ENCODE measurements at places on chromosomes 16 and 17.

- DNase-seq: no peak
These were observed 1427.3 kb downstream of the CDH8 start for GRCh38 chr16:60608971-60609370.

DNA sequence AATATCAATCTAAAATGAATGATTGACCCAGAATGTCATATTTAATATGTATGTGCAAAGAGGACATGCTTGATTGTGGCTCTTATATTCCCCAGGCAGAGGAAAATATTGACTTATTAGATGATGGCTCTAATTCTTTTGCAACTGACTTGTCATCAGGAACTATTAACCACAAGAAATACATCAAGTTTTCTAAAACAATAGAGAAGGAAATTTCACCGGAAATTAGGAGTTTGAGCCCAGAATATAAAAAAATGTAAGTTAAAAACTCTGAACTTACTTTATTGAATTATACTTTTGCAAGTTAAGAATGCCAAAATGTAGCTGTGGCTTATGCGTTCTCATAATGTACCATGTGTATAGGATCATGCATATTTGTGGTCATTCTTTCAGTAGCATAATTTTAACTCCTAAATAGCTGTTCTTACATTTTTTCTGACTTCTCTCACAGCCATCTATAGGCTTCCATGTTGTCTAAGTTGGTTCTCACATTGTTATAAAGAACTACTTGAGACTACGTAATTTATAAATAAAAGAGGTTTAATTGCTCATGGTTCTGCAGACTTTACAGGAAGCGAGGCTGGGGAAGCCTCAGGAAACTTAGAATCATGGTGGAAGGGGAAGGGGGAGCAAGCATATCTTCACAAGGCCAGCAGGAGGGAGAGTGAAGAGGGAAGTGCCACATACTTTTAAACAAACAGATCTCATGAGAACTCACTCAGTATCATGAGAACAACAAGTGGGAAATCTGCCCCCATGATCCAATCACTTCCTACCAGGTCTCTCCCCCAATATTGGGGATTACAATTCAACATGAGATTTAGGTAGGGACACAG is 11.6 kb downstream of the EFCAB13 start:
- DNase-seq: no peak

GRCh38 chr16:86725401-86725800 is 147.1 kb downstream of the FOXL1 start:
- DNase-seq: no peak

GRCh38 chr16:86121374-86122010 is 222.5 kb downstream of the IRF8 start:
- no peak for DNase-seq

- DNase-seq: no peak
These were observed 58.2 kb downstream of the MAF start for GRCh38 chr16:79542237-79542774.

DNA sequence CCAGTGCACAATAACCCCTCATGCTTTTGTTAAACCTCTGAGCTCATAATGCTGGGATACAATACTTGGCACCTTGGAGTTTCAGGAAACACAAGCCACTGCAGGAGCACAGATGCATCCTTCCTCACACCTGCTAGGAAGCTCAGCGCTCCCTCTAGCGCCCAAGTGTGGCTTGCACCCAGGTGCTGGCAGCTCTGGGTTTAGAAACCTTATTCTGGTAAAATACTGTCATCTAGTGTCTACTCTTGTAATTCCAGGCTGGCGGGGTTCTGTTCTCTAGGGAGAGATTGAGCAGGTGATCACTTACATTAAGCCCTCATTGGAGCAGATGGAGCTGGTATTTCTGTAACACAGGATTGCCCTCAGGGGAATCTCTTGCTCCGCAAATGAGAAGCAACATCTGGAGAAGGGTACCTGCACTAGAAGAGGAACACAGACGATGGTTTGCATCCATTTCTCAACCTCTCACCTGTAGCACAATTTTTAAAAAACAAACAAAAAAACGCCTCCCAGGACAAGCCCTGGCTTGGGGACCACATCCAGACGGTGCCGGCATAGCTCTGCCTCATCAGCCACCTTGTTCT is 1.5 kb downstream of the CCL1 start:
- DNase-seq: peak; percentile 71

GRCh38 chr17:10394201-10394887 is 21.5 kb upstream of the MYH13 start:
- no peak for DNase-seq

DNA sequence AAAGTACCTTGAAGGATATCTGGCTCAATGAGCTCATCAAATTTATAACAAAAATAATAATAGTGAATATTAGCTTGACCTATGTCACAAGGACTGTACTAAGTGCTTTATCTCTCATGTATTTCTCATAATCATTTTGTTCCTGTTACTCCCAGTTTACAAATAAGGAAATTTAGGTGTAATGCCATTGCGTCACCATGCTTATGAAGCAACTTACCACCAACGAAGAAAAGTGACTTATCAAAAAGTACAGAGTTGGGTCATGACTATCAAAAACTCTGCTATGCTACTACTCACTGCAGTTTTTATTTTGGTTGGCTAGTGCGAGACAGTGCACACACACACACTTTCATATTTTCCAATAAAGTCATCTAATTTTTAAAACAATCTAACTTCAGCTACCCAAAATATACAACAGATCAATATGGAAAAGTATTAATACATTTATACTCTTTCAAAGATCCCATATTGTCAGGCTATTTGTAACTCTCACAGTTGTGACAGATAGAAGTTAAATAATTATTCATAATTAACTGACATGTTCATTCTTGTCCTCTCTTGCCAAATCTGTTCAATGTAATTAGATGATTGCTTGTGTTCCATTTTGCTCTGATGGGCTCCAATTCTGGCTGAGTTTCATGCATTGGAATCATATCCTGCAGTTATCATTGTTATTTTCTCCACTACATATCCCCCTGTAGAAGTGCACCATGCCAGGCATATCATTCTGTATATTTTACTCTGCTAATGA is 119.4 kb downstream of the KCNJ2 start:
- DNase-seq: no peak

- DNase-seq: peak; percentile 53
These were observed 95.0 kb downstream of the PLCG2 start for GRCh38 chr16:81873843-81874752.

GRCh38 chr17:50498021-50498874 is 10.0 kb upstream of the MYCBPAP start:
- peak; percentile 35 for DNase-seq

GRCh38 chr16:16028311-16028999 is 79.0 kb downstream of the ABCC1 start:
- DNase-seq: no peak

GRCh38 chr17:7045492-7046126 is 1.7 kb upstream of the SLC16A11 start:
- peak; percentile 37 for DNase-seq

- DNase-seq: peak; percentile 28
These were observed 52.3 kb upstream of the LGALS9 start for GRCh38 chr17:27578718-27579085.

GRCh38 chr17:72984926-72985325 is 107.6 kb downstream of the SLC39A11 start:
- DNase-seq: peak; percentile 58

GRCh38 chr17:64773386-64773835 is 111.3 kb upstream of the SMURF2 start:
- no peak for DNase-seq

DNA sequence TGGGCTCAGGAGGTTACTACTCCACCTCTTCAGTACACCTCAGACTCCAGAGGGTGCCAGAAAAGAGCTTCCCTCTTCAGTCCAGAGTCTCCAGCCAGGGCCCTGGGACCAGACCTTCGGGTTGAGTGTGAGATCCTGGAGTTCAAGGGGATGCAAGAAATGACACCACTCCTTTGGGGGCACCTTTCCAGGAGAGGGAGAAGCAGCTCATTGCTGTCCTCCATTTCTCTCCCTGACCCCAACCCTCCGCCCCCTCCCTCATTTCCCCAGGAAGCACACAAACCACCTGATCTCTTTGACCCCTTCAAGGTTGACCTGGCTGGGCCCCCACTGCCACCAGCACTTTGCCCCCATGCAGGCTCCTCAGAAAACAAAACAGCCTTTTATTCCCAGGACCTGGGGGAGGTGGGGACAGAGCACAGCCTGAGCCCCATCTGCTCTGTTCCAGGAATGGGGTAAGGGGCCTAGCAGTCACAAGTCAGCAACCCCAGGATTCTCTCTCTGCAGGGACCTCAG is 21.4 kb downstream of the CDH5 start:
- DNase-seq: no peak

DNA sequence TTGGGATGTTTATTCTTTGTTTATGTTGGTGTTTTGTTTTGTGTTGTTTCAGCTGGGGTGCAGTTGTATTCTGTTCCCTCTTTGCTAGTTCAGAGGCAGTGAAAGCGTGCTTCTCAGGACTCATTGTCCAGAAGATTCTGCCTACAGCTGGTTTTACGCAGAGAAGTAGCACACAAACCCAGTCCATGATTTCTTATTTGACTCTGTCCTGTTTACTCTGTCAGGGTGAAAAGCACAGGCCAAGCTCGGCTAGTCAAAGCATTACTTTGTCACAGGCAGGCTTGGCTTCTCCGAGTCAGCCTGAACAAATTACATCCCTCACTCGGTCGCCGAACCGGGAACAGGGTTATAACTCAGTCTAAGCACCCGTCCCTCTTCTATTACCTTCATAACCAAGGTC is 435.0 kb downstream of the MAF start:
- no peak for DNase-seq

GRCh38 chr16:18809165-18809564 is 7.8 kb upstream of the ARL6IP1 start:
- no peak for DNase-seq

GRCh38 chr17:1029196-1029921 is 32.4 kb downstream of the TIMM22 start:
- no peak for DNase-seq

DNA sequence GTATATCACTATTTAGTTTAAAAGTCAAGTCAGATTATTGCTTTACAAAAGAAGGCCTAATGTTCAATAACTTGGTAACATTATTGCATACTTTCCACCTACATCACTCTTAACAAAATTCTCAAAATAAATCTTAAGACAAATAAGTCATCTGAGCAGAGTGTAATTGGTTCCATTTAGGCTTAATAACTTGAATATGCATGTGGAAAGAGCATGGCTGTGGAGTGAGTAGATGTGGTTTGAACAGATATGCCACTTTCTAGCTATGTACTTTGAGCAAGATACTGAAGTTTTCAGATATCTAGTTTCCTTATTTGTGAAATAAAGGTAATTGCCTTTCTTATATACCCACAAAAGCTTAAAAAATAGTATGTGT is 6.7 kb upstream of the EVI2A start:
- no peak for DNase-seq

DNA sequence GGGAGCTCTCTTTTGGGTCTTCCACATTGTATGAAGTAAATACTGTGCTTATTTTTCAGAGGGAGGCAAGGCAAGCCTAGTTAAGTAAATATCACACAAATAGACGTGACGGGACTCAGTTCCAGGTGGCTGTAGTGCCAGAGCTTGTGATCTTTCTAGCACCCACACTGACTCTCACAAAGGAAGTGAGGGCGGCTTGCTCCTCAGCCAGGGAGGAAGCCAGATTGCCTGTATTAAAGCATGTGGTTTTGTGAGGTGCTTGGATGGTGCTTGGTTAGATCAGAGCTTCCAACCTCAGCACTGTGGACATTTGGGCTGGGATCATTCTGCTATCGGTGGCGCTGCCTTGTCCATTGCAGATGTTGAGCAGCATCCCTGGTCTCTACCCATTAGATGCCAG is 80.1 kb downstream of the VAT1L start:
- no peak for DNase-seq

GRCh38 chr17:7354262-7354843 is 603 bp upstream of the TMEM95 start:
- DNase-seq: peak; percentile 37

GRCh38 chr17:65097110-65097509 is 40.1 kb upstream of the RGS9 start:
- DNase-seq: no peak

DNA sequence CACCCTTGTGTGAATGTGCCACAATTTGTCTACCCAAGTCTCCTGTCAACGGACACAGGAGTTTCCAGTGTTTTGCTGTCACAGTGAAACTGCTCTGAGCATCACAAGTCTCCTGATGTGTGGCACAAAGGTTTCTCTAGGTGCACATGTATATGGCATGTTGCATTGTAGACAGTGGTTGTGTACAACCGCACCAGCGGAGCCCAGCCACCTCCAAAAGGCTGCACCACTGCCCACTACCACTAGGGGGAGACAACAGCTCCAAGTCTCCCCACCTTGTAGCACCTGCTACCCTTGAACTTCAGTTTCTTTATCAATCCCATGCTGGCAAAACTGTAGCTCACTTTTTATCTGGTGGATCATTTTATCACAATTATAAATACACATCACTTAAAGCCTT is 95.5 kb upstream of the ZNF469 start:
- peak; percentile 20 for DNase-seq

DNA sequence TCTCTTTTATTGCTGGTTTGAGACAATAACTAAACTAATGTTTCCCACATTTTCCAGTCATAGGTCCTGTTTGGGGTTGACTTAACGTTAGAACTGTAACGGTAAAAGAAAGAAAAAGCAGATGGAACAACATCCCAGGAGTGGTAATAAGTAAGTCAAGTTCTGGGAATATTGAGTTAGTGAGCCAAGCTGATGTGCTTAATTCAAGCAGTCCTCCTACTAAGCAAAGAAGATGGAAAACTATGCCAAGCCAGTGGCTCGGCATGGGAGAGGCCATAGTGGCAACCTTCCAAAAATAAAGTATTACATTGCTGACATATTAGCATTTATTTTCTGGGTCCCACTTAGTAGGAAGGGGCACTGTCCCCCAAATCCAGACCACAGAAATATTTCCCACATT is 161.7 kb upstream of the CDH5 start:
- DNase-seq: peak; percentile 69

- DNase-seq: no peak
These were observed 41.8 kb downstream of the MYO18A start for GRCh38 chr17:29138184-29138955.

DNA sequence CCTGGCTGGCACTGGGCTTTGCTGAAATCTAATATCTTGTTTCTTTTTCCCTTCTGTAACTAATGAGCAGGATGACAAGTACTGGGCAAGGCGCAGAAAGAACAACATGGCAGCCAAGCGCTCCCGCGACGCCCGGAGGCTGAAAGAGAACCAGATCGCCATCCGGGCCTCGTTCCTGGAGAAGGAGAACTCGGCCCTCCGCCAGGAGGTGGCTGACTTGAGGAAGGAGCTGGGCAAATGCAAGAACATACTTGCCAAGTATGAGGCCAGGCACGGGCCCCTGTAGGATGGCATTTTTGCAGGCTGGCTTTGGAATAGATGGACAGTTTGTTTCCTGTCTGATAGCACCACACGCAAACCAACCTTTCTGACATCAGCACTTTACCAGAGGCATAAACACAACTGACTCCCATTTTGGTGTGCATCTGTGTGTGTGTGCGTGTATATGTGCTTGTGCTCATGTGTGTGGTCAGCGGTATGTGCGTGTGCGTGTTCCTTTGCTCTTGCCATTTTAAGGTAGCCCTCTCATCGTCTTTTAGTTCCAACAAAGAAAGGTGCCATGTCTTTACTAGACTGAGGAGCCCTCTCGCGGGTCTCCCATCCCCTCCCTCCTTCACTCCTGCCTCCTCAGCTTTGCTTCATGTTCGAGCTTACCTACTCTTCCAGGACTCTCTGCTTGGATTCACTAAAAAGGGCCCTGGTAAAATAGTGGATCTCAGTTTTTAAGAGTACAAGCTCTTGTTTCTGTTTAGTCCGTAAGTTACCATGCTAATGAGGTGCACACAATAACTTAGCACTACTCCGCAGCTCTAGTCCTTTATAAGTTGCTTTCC is 56.0 kb downstream of the HLF start:
- DNase-seq: no peak
